ENCODE measurements at places on chromosomes 13 and 19. TPM values are rescaled to one million over a fixed set of nuclear protein-coding genes. Genes with fewer than 3 reads are reported as not detected.

DNA sequence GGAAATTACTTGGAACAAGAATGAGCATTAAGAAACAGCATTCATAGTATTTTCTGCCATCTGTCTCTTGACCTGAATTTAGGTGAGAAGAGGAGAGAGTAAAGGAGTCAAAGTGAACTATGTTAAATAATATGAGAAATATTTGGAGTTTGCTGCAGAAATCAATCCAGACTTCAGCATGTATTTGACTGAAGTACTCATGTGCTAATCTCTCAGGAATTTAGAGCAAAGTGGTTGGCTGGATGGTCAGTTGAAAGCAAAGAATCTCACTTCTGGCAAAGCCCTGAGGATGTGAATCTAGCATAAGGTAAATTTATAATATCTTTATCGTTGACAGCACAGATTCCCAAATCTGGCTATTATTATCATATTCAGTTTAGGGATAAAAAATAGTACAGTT lies 394.3 kb downstream of the PCDH17 start:
- no peak for DNase-seq

KCNRG gene
- total RNA-seq, result 0.59 TPM

GRCh38 chr19:57357406-57357805 lies 5.9 kb upstream of the TRAPPC2B start:
- no peak for DNase-seq

CRLF1 gene
- total RNA-seq, result 15.3 TPM

GRCh38 chr19:12757544-12758274 lies 6.1 kb downstream of the BEST2 start:
- DNase-seq, result no peak

LRRC25 gene
- not detected for total RNA-seq

DNA sequence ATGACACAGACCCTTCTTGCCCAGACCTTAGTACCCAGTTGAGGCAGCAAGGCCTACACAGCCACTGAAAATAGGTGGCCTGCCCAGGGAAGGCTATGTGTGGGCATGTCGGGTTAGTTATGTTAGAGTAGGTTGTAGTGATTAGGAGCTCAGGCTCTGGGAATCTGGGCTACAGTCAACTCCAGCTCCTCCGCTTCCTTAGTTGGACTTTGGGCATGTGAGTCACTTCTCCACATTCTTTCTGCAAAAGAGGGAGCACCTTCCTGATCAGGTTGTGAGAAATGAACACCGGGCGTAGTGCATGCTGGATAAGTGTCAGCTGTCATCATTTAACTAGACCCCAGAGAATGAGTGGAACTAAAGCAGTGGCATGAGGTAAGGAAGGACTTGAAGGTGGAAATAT lies 64.8 kb downstream of the ARHGAP35 start:
- DNase-seq, result no peak

DNA sequence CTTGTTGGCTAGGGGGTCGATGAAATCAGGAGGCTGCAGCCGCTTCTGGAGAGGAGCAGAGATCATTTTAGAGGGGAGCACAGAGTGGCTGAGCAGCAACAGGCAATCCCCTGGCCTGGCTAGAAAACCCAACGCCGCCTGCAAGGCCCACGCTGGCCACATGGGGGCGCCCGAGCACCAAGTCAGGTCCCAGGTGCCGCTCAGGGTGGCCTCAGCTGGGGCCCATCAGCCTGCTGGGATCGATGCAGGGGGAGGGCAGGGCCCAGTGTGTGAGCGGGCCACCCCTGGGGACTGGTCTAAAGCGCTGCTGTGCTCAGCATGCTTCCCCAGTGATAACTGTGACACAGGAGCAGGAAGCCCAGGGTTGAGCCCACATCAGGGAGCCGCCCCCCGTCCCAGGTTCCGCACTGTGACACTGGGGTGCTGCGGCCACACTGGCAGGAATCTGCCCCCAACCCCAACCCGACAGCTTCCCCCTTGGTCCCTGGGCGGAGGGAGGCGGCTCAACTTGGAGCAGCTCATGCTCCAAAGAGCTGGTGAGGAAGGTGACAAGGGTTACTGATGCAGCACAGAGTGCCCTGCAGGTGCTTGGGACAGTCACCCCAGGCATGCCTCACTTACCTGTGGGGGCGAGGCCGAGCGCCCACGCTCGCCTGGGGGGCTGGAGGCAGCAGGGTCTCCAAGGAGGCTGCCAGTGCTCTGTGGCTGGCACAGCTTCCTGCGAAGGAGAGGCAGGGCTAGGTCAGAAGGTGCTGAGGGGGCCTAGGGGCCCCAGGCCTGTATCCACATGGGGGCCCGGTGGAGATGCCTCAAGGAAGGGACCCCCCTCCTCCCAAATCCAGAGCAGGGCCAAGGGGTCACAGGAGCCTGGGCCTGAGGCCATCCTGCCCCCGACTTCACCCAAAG lies 13.3 kb upstream of the ISYNA1 start:
- DNase-seq, result no peak

DNA sequence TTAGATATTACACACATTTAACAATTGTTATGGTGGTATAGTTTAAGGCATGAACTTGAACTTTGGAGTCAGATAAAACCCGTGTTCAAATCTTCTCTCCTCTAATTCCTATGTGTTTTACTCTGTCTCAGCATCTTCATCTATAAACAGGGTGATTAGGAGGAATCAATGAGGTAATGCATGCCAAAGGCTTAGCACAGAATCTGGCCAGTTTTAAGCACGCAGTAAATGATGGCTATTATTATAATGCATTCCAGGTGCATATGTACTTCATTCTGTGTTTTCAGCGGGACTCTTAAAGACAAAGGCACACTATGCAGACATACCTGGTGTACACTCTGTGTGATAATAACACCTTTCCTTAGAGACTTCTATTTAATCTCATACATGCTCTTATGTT lies 88.0 kb upstream of the FRY start:
- no peak for DNase-seq

Data from chondrocyte (in vitro differentiated cells).